CD4-positive, alpha-beta T cell (primary cell): ENCODE measurements at places on chromosomes 2 and 18.
A peak's percentile ranks its signal among the peaks of the same experiment; 100 is the strongest.

- H3K4me1 ChIP-seq, result peaks cover 4% of the 10 kb centered on the region
- H3K4me3 ChIP-seq, result no peak overlapping the region
- H3K27me3 ChIP-seq, result no peaks in the 10 kb centered on the region
- no peak for DNase-seq
- no peak overlapping the region for H3K27ac ChIP-seq
- H3K36me3 ChIP-seq, result no peaks in the 10 kb centered on the region
Measured at GRCh38 chr2:105678346-105678745, 66.4 kb upstream of the NCK2 start.

- no peaks in the 10 kb centered on the region for H3K36me3 ChIP-seq
- H3K4me1 ChIP-seq, result no peaks in the 10 kb centered on the region
- H3K4me3 ChIP-seq, result no peak overlapping the region
- H3K27me3 ChIP-seq, result no peaks in the 10 kb centered on the region
- H3K27ac ChIP-seq, result no peak overlapping the region
- no peak for DNase-seq
Measured at GRCh38 chr2:146602383-146602782, 1242.4 kb upstream of the ACVR2A start.

- no peaks in the 10 kb centered on the region for H3K4me1 ChIP-seq
- DNase-seq, result no peak
- H3K4me3 ChIP-seq, result no peak overlapping the region
- no peaks in the 10 kb centered on the region for H3K36me3 ChIP-seq
- no peak overlapping the region for H3K27ac ChIP-seq
Measured at GRCh38 chr2:207035875-207036274, 96.6 kb downstream of the CPO start.

GRCh38 chr18:63850636-63851035 is 36.9 kb upstream of the SERPINB2 start:
- no peaks in the 10 kb centered on the region for H3K36me3 ChIP-seq
- H3K4me1 ChIP-seq, result no peaks in the 10 kb centered on the region
- DNase-seq, result no peak
- no peak overlapping the region for H3K4me3 ChIP-seq

GRCh38 chr2:188524519-188525113 is 232.9 kb downstream of the GULP1 start:
- no peak overlapping the region for H3K27ac ChIP-seq
- H3K4me1 ChIP-seq, result no peaks in the 10 kb centered on the region
- H3K36me3 ChIP-seq, result no peaks in the 10 kb centered on the region

DNA sequence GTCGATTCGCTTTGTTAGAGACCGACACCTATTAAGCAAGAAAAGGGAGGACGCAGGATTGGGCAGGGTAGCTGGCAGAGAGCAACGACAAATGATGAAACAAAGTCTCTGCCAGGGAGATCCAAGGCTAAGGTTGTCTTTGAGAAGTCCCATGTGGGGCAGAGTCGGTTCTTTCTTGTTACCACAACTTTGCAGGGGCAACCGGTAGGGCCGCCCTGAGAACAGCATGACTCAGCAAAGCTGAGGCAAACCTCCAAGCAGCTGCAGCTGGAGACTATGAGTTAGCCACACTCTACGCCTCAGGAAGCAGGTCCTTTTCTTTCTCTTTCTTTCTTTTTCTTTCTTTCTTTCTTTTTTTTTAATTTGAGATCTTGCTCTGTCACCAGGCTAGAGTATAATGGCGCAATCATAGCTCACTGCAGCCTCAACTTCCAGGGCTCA is 452.3 kb upstream of the ID2 start:
- no peak overlapping the region for H3K27ac ChIP-seq
- no peaks in the 10 kb centered on the region for H3K27me3 ChIP-seq
- H3K4me3 ChIP-seq, result no peak overlapping the region

DNA sequence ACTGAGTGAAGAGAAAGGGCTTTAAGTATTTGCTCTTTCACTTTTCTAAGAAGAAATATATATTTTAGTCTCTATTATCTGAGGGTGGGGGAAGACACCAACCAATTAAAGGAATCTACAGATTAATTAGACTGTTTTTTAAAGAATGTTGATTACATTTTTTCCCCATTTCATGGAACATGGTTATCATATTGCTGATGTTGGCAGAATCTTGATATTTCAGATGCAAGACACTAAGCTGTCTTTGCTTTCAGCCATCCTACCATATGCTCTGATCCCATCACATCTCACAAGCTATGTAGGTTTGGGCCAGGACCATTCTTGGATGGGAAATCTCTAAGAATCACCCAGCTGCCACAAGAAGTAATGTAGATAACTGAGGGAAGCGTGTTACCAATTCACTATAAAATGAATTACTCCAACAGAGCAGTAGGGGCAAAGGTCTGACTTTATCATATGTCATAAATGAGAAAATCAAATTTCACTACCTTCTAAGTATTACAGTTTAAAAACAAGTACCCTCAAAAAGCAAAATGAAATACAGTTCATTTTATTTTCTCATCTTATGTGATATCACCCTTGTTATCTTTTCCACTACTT is 6.7 kb upstream of the TBR1 start:
- H3K27ac ChIP-seq, result no peak overlapping the region
- peaks cover 4% of the 10 kb centered on the region for H3K4me1 ChIP-seq
- no peaks in the 10 kb centered on the region for H3K36me3 ChIP-seq
- H3K4me3 ChIP-seq, result no peak overlapping the region
- H3K27me3 ChIP-seq, result peaks cover 7% of the 10 kb centered on the region

- no peaks in the 10 kb centered on the region for H3K27me3 ChIP-seq
- H3K4me1 ChIP-seq, result peaks cover 69% of the 10 kb centered on the region
- H3K27ac ChIP-seq, result peak overlapping the region; percentile 45
- H3K36me3 ChIP-seq, result no peaks in the 10 kb centered on the region
Measured at GRCh38 chr2:239295377-239296019, 105.3 kb downstream of the HDAC4 start.

GRCh38 chr2:18927525-18928232 is 338.3 kb upstream of the NT5C1B start:
- H3K27ac ChIP-seq, result no peak overlapping the region
- no peaks in the 10 kb centered on the region for H3K36me3 ChIP-seq
- no peak overlapping the region for H3K4me3 ChIP-seq
- H3K4me1 ChIP-seq, result no peaks in the 10 kb centered on the region
- no peaks in the 10 kb centered on the region for H3K27me3 ChIP-seq

DNA sequence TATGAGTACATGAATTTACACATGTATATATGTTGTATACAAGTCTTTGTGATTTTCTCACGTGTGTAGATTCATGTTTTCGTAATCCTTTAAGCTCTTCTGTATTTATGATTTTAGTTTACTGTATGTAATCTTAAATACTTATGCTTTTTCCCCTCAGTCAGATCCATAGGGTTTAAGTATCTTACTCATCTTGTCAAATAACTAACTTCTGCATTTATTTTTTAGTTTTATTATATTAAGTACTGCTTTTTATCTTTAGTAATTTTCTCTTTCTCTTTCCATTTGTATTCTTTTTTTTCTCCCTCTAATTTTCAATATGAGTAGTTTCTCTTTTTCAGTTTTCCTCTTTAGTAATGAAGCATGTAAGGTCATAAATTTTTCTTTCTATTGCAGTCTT is 179.4 kb downstream of the LCLAT1 start:
- no peaks in the 10 kb centered on the region for H3K36me3 ChIP-seq
- no peak overlapping the region for H3K4me3 ChIP-seq
- H3K27me3 ChIP-seq, result no peaks in the 10 kb centered on the region
- no peak for DNase-seq

- no peaks in the 10 kb centered on the region for H3K36me3 ChIP-seq
- no peak overlapping the region for H3K4me3 ChIP-seq
- no peak overlapping the region for H3K27ac ChIP-seq
- no peaks in the 10 kb centered on the region for H3K27me3 ChIP-seq
Measured at GRCh38 chr2:10467401-10467800, 19.3 kb upstream of the ODC1 start.

DNA sequence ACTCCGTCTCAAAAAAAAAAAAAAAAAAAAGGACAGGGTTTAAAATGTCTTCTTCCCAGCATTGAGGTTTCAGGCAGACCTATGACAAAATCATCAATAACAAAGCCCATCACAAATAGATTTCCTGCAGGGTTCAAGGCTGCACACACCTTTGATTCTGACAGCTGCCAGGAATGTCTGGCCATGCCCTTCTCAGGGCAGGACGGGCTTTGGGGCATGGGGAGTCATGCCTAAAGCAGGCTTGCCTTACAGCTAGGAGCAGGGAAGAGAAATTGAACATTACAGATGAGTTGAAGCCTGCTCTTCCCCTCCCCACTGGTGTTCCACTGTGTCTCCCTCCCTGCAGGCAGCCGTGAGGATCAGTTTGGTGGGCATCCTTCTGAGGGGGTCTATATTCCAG is 3.7 kb downstream of the PRELID3A start:
- H3K4me3 ChIP-seq, result no peak overlapping the region
- no peaks in the 10 kb centered on the region for H3K36me3 ChIP-seq

GRCh38 chr18:67467188-67467587 is 49.3 kb downstream of the DSEL start:
- H3K27me3 ChIP-seq, result peaks cover 3% of the 10 kb centered on the region
- no peak overlapping the region for H3K27ac ChIP-seq
- no peak overlapping the region for H3K4me3 ChIP-seq
- no peaks in the 10 kb centered on the region for H3K36me3 ChIP-seq
- DNase-seq, result no peak
- H3K4me1 ChIP-seq, result no peaks in the 10 kb centered on the region

GRCh38 chr2:179349670-179350303 is 85.2 kb upstream of the SESTD1 start:
- no peaks in the 10 kb centered on the region for H3K4me1 ChIP-seq
- no peaks in the 10 kb centered on the region for H3K36me3 ChIP-seq
- H3K27ac ChIP-seq, result no peak overlapping the region
- H3K4me3 ChIP-seq, result no peak overlapping the region

DNA sequence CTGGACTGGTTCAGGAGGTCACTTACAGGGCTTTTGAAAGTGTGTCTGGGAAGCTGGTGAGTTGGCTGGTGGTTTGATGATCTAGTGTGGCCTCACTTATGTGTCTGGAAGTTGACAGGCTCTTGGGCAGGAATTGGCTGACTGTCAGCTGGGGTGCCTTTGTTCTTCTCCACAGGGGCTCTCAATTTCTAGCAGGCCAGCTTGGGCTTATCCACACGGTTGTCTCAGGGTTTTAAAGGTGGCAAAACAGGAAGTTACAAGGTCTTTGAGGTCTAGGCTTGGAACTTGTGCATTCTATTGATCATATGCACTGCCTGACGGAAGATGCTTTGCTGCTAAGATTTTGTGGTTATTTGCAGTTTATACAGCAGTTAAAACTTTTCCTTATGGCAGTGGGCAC is 52.0 kb upstream of the CELF4 start:
- no peaks in the 10 kb centered on the region for H3K4me1 ChIP-seq
- H3K4me3 ChIP-seq, result no peak overlapping the region
- no peak for DNase-seq
- H3K27me3 ChIP-seq, result peaks cover 2% of the 10 kb centered on the region
- H3K36me3 ChIP-seq, result no peaks in the 10 kb centered on the region

DNA sequence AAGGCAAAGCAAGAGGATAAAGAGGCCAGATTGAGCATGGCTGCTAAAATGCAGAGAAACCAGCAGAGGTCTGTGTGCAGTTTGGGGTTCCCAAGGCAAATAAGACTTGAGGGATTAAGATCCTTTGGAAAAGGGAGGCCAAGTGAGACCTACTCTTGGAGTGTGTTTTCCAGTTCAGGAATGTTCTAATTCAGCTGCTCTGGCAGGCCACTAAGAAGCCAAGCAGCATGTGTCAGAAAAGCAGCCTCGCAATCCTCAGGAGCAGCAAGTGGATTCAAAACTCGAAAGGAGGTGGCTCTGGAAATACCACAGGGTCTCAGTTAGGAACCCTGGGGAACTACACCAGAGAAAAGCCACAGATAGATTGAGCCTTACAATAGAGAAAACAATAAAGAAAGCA is 569.2 kb downstream of the METTL4 start:
- no peak overlapping the region for H3K4me3 ChIP-seq
- no peaks in the 10 kb centered on the region for H3K4me1 ChIP-seq
- no peaks in the 10 kb centered on the region for H3K36me3 ChIP-seq
- DNase-seq, result no peak

DNA sequence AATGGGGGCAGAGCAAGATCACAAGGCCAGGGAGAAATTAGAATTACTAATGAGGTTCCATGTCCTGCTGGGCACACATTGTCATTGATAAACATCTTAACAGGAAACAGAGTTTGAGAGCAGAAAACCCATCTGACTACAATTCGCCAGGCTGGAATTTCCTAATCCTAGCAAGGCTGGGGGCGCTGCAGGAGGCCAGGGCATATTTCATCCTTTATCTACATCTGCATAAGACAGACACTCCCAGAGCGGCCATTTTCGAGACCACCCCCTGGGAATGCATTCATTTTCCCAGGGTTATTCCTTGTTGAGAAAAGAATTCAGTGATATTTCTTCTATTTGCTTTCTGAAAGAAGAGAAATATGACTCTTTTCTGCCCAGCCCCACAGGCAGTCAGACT is 152.7 kb downstream of the SUCLG1 start:
- no peak overlapping the region for H3K4me3 ChIP-seq
- H3K27me3 ChIP-seq, result peaks cover 11% of the 10 kb centered on the region
- no peaks in the 10 kb centered on the region for H3K36me3 ChIP-seq

DNA sequence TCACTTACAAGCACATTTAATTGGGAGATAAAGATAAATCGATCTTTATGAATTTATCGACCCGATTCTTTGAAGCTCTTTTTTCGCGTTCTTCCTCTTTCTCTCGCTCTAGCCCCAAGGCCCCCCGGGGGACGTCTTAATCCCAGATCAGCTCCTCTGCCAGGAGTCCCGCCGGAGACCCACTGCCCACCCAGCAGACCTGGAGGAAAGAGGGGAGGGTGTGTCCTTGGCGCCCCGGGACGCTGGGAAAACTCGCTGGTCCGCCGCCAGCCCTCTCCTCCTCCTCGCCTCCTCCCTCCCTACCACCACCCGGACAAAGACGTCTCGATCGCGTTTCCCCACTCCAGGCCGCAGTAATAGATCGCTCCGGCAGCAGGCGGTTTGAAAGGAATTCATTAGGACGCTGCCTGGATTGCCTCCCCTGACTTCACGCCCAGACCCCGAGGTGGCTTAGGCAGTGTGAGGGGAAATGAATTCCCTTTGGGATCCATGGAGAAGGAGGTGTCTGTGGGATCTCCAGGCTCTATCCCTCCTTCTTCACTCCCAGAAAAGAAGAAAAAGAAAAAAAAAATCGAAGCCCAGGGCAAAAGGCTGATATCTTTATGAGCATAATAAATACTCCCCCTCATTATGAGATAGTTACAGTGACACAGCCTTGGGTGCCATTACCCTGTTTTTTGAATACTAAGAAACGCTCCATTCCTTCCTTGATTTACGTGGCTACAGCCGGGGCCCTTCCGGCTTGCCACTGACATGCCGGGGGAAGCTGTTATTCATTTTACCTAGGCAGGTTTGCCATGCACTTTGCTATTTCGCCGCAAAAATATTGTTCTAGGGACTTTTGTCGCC is 1.8 kb upstream of the GBX2 start:
- peaks cover 92% of the 10 kb centered on the region for H3K27me3 ChIP-seq
- DNase-seq, result no peak
- H3K4me1 ChIP-seq, result peaks cover 9% of the 10 kb centered on the region
